ENCODE measurements at places on chromosomes 1 and 21.

GRCh38 chr1:206782448-206782847 lies 10.2 kb upstream of the IL10 start:
- DNase-seq: no peak

- peak; percentile 70 for DNase-seq
Measured at GRCh38 chr1:148263128-148263905, 111.2 kb upstream of the NBPF11 start.

- no peak for DNase-seq
Measured at GRCh38 chr1:102836991-102837390, 271.3 kb downstream of the COL11A1 start.

DNA sequence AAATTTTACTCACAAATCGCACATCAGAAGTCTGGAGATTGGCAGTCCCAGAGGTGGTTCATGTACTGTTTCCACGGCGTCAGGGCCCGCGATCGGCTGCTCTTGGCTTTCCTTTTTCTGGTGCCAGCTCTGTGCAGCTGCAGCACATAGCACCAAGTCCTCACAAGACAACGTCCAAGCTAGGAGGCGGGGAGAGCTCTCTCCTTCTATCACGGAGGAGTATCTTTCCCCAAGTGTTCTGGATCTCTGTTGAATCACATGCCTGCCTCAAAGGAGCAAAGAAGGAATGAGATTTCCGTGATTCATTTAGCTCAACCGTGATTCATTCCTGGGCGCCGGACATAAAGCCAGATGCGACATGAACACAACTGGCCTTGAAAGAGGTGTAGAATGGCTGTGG lies 25.5 kb downstream of the MT1HL1 start:
- no peak for DNase-seq

- DNase-seq: no peak
Measured at GRCh38 chr1:185398599-185398998, 81.6 kb upstream of the IVNS1ABP start.

- no peak for DNase-seq
Measured at GRCh38 chr1:22662318-22662717, 9.3 kb downstream of the C1QB start.

DNA sequence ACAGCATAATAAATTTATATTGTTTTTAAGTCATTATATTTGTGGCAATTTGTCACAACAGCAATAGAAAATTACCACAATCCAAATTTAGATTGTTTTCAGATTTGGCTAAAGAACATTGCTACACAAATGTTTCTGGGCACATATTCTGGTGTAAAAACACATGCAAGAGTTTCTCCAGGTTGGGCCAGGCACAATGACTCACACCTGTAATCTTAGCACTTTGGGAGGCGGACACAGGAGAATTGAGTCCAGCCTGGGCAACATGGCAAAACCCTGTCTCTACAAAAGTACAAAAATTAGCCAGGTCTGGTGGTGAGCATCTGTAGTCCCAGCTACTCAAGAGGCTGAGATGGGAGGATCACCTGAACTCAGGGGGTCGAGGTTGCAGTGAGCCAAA lies 8.4 kb downstream of the ERO1B start:
- DNase-seq: no peak
